ENCODE measurements at places on chromosomes 2 and 18. TPM values are rescaled to one million over a fixed set of nuclear protein-coding genes. Genes with fewer than 3 reads are reported as not detected.

R3HDM1 gene
- 36.0 TPM for total RNA-seq

NEDD4L gene
- total RNA-seq: 8.7 TPM

MC4R gene
- not detected for total RNA-seq

FZD7 gene
- total RNA-seq: 0.63 TPM

RAD51AP2 gene
- not detected for total RNA-seq

HOXD12 gene
- total RNA-seq: not detected

ACMSD gene
- total RNA-seq: not detected

Data from mononuclear cell (primary cell).